Activated CD4-positive, CD25-positive, alpha-beta regulatory T cell treated with anti-CD3 and anti-CD28 coated beads, Interleukin-2, amount 50 U/mL, for 72 hours (primary cell): ENCODE measurements at places on chromosomes 11 and 22.

- no peak for DNase-seq
Observed at GRCh38 chr11:59901306-59901705, 22.7 kb downstream of the OOSP3 start.

DNA sequence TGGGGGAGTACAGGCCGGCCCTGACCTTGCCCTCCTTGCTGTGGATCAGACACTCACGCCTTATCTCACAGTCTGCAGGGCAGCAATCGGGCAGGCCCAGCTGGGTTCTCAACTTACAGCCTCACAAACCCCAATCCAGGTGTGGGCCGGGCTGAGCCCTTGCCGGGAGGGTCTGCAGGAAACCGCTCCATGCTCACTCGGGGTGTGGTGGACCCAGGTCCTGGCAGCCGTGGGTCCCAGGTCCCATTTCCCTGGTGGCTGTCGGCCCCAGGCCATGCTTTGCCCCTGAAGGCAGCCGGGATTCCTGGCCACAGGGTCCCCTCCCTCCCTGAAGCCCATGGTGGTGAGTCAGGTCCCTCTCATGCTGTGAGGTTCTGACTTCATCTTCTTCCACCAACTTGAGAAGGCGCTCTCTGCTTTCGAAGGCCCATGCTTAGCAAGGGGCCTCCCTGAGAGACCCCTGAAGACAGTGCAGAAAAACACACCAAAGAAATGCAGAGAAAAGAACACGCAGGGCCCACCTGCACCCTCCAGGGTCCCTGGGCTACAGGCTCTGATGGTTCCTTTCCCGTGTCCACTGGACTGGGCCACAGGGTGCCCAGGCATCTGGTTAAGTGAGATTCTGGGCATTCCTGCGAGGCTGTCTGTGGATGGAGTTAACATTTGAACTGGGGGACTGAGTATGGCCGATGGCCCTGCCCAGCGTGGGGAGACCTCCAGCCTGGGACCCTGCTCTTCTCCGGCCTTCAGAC is 588.2 kb downstream of the BRD1 start:
- no peak for DNase-seq

DNA sequence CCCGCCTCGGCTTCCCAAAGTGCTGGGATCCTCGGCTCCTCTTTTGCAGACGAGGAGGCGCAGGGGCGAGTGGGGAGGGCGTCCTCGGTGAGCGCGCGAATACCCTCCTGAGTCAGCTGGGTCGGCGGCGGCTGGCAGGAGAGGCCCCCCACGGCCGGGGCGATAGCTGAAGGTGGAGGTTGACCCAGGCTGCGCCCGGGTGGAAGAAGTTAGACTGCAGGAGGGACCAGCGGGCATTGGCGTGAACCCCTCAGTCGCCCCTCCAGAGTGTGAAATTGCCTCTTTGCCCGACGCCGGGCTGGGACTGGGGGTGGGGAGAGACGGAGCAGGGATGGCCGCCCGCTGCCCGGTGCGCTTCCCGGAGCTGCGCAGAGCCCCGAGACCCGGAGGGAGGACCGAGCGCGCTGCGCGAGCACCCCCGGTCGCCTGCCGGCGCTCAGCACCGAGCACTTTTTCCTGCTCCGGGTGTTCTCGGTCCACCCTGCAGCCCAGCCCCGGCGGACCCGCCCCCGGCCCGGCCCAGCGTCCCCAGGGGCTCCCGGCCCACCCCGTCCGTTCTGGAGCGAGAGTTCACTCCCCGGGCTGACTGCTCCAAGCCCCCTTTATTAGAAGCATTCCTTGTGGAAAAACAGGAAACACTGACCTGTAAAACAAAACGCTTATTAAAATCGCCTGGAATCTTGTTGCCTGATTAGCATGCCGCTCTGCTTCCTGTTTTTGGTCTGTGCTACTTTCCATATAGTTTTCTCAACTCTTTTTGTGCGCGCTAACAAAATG is 13.7 kb upstream of the CPT1A start:
- DNase-seq, result no peak

DNA sequence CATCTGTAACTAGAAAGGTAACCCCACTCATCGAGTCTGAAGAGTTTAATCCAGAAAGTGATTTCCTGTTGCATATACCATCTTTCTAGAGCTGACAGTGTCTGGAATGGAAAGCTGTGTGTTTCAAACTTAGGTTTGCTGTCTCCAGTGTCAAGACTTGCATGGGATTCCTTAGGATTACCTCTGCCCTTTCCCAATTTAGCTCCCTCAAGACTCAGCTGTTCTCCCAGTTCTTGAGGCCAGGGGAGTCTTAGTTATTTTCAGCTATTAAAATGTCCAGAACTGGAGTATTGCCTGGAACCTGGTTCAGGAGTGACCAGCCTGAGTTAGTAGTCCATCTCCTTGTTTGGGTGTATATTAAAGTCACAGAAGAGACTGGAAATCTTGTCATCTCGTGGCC is 25.0 kb upstream of the LDHA start:
- no peak for DNase-seq

GRCh38 chr11:132022733-132023478 is 652.5 kb downstream of the NTM start:
- no peak for DNase-seq

- no peak for DNase-seq
Observed at GRCh38 chr11:111097191-111097590, 148.3 kb upstream of the POU2AF2 start.

- no peak for DNase-seq
Observed at GRCh38 chr22:22201930-22202343, 42.6 kb upstream of the VPREB1 start.
